ENCODE measurements at places on chromosomes 3 and 15.

DNA sequence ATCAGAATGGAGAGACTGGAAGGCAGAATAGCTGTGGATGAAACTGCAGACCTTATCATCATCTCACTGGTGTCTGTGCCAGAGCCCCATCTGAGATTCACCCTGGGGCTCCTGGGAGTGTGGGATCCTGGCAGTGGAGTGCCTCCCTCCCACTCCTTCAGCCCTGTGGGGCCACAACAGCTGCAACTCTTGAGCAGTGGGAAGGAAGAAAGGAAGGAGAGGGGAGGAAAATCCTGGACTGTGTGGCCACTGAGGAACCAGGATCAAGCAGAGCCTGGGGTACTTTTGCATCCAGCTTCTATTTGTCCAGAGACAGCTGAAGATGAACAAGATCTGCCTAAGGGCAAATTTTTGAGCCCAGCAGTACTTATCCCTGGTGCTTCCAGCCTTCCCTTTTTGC lies 13.1 kb upstream of the ALDH1A2 start:
- DNase-seq: no peak

GRCh38 chr15:67836134-67836455 lies 3.8 kb downstream of the RNU6-1 start:
- DNase-seq: no peak

GRCh38 chr3:139124197-139124596 lies 79.5 kb upstream of the PRR23C start:
- DNase-seq: no peak

- peak; percentile 60 for DNase-seq
These were observed 21.2 kb downstream of the IGSF10 start for GRCh38 chr3:151439652-151440125.

GRCh38 chr15:70118599-70118998 lies 20.9 kb upstream of the TLE3 start:
- no peak for DNase-seq

- no peak for DNase-seq
These were observed 25.4 kb upstream of the AVEN start for GRCh38 chr15:34064438-34064837.

GRCh38 chr15:90869140-90869541 lies 753 bp downstream of the FURIN start:
- DNase-seq: no peak

DNA sequence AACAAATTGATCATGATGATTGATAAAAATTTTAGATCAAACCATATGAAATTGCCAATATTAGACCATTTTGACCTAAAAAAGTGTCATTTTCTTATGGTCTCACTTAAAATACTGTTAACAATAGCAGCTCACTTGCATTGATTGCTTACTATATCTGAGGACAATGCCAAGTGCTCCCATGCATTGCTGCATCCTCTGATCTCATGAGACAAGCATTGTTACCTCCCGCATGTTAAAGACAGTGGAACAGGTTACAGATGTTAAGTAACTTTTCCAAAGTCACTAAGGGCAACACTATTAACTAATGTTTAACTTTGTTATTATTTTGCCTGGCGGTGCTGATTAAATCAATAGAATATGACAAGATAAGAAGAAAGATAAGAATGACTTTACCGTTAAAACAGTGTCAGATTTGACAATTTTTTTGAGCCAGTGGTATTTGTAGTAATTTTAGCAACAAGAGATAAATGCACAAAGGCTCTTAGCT lies 69.3 kb downstream of the PPM1L start:
- DNase-seq: no peak

GRCh38 chr3:185065059-185065458 lies 87.8 kb downstream of the C3orf70 start:
- no peak for DNase-seq

- DNase-seq: no peak
These were observed 14.3 kb downstream of the CEP152 start for GRCh38 chr15:48796521-48796920.

DNA sequence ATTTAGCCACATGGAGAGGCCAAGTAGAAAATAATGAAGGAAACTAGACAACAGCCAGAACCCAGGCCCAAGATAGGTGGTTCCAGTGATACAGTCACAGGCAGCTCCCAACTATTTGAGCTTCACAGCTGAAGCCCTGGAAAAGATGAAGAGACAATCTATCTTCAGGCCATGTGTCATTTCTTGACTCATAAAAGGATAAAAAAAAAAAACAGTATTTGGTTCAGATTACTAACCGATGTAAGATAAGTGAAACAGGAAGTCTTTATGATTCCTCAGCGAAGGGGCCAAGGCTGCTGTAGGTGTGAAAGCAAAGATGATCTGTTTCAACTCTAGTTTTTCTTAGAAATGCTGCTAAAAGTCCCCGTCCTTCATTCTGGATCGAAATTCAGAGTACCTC lies 394.6 kb downstream of the ZNF385D start:
- DNase-seq: no peak

GRCh38 chr3:177229791-177230190 lies 32.5 kb upstream of the TBL1XR1 start:
- no peak for DNase-seq
